ENCODE measurements at places on chromosomes 6 and 20.

- no peak for DNase-seq
These were observed 1.4 kb downstream of the MDGA1 start for GRCh38 chr6:37696220-37696840.

GRCh38 chr6:144248476-144249301, 36.4 kb upstream of the UTRN start:
- DNase-seq: no peak

DNA sequence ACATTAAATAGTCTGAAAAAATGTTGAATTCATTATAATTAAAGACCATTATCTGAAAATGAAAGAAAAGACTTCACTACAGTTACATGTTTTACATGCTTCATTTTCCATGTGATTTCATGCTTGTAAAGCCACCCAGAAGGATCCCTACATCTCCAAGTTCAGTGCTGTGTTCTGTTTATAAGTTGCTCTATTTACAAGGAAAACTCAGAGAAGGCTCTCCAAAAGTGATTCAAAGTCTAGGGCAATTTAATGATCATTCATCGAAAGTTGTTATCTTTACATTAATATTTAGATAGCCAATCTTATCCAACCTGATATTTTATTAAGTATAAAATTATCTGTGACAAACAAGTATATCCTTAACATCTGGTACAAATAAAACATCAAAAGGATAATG, 494.9 kb upstream of the RNF217 start:
- no peak for DNase-seq

GRCh38 chr20:62751551-62752150, 43.0 kb downstream of the NTSR1 start:
- no peak for DNase-seq

Measured in esophagus squamous epithelium (tissue), 5 donors.